H4 (cell line): ENCODE measurements at places on chromosomes 1 and 21. TPM values are rescaled to one million over a fixed set of nuclear protein-coding genes. Genes with fewer than 3 reads are reported as not detected.

DNA sequence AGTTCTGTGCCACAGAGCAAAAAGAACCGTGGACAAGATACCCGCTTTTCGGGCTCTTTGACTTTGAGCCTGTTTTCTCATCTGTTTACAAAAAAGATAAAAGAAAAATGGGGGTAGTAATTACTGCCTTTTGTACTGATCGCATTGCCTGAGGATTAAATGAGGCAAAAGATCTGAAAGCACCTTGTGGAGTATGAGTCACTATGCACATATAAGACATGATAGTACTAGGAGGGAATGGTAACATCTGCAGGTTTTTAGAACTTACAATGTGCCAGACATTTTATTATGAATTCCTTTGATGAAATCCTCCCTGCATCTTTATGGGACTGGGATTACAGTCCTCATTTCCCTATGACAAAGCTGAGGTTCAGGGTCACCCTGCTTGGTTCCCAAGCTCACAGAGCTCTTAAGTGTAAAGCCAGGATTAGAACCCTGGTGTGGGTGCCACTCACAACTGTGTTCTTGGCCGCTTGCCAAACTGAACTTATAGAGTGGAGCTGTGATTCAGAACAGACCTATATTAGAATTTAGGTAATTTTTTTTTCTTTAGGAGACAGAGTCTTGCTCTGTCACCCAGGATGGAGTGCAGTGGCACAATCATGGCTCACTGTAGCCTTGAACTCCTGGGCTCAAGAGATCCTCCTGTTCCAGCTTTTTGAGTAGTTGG is 1.8 kb downstream of the DISC1 start:
- no peak for DNase-seq

DNA sequence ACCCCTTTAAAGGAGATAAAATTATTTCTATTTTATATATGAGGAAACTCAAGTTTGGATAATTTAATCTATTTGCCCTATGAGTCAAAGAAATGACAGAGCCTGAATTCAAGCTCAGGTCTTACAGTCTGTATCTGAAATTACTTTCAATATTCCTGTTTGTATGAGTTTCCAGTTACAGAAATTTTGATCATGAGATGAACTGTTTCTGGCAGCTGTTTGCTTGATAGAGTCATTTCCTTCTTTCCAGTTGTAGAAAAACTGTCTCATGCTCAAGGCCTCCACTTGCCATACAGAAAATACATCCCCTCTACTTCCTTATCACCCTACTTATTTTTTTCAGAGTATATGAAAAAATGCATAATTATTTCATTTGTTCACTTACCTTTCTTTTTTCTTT is 87.6 kb downstream of the PTPRC start:
- no peak for DNase-seq

DNA sequence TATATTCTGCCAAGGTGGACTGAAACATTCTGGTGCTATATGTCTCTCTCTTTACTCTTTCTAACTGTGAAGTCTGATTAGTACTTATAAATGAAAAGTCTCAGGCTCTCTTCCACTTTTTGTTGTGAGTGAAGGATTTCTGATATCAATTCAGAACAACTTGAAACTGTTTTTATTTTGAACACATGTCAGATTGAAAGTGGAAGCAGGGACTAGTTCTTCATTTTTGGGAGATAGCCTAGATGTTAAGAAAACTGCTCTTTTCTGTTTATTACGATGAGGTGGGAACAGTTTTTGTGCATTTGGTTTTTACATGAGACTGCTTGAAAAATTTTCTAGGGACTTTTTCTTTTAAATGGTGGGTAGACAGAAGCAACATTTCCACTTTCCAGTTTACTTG is 14.5 kb upstream of the GBP3 start:
- DNase-seq, result no peak

DNA sequence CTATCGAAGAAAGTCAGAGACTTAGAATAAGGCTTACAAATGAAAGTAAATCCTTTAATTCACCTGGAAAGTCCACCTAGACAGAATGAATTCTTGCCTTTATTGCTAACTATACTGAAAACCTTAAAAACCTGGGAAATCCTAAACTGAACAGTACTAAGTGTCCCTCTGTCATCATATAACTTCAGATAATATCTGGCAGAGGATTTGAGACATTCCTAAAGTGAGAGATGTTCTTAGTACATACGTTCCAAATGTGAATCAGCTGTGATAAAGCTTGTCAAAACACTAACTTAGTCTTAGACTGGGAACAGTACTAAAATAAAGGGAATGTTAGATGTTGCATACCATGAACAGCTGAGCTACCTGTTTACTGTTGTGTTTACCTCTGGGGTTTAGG is 121.7 kb downstream of the TNFSF18 start:
- DNase-seq, result no peak

- DNase-seq, result no peak
Measured at GRCh38 chr1:196577386-196577785, 30.9 kb downstream of the KCNT2 start.

MARK1 gene
- total RNA-seq, result 3.8 and 4.0 TPM in 2 replicates

ZMYM1 gene
- 6.8 and 11.1 TPM in 2 replicates for total RNA-seq

GRCh38 chr1:8754247-8754650 is 63.2 kb downstream of the RERE start:
- no peak for DNase-seq

GRCh38 chr1:169601096-169601881 is 15.0 kb upstream of the F5 start:
- peak; percentile 19 for DNase-seq

DNA sequence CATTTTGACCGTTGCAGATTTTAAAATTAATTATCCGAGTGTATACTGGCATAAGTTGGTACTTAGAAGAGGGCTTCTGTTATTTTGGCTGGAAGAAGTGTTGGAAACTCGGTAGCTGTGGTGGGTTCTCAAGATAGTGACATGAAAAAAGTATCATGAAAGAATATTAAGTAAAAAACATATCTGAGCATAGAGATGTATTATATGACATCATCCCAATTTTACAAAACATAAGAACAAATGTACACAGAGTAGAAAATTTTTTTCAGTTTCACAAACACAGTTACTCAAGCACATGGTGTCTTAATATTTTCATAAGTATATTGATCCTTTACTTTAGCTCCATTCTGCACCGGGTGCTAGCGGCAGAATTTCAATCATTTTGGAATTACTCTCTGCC is 684 bp downstream of the IFI16 start:
- no peak for DNase-seq

TMEM183A gene
- total RNA-seq, result 82.8 and 82.9 TPM in 2 replicates

DNA sequence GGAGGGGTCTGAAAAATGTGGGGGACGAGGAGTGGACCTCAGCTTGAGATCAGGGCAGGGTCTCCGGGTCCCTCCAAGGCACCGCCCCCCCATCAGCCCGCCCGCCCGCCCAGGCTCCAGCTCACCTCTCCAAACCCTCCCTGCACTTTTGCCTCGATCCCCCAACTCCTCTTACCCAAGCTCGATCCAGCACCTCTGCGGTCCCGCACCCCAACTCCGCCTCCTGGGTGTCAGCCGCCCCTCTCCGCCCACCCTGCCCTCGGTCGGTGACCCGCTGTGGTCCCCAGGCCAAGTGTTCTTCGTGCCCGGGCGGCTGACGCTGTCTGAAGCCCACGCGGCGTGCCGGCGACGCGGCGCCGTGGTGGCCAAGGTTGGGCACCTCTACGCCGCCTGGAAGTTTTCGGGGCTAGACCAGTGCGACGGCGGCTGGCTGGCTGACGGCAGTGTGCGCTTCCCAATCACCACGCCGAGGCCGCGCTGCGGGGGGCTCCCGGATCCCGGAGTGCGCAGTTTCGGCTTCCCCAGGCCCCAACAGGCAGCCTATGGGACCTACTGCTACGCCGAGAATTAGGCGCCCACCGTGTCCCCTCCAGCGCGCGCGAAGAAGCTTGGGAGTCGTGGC is 5.7 kb downstream of the HAPLN2 start:
- DNase-seq, result no peak

DNA sequence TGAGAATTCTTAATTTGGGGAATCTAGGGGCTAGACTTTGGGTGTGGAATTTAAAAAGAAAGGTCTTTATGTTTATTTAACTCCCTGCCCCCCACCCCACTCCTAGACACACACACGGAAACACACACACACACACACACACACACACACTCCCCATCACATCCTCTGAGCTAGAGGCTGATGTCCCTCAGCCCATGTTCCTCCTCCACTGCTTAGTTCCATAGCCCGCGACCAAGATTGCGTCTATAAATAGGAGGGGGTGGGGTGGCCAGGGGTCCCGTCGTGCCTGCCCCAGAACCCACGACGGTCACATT is 655 bp upstream of the KIRREL1 start:
- DNase-seq, result peak; percentile 42
